ENCODE measurements at places on chromosomes 16 and 17.
A peak's percentile ranks its signal among the peaks of the same experiment; 100 is the strongest.

DNA sequence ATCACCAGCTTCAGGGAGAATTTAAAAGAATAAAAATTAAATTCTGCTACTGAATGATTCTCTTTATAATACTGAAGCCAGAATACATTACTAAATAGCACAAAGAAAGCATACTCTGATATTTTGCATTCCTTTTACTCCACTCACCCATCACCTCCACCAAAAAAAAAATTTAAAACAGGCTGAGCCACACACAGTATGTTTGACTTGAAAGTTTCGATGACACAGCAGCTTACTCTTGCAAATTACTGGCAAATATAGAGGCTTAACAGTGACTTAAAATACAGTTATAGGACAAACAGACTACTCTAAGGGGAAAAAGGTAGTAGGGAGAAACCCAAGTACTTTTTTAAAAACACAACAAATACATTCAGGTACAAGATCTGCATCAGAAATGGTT, 39.2 kb downstream of the GPATCH8 start:
- DNase-seq: no peak

DNA sequence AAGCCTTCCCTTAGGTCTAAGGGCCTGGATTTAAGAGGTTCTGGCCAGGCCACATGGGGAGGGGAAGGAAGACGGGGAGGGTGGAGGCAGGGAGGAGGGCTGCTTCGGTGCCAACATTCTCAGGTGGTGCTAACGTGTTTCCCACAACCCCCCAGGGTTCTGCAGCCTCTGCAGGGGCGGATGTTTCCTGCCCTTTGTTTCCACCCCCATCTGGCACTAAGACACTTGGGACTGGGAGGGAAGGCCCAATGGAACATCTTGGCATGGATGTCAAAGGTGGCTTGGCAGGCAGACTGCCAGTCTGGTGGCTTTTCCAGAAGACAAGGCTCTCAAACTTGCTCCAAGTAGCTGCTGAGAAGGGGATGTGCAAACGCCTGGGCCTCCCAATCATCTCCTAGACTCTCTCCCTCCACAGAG, 12.7 kb downstream of the HIC1 start:
- no peak for DNase-seq

DNA sequence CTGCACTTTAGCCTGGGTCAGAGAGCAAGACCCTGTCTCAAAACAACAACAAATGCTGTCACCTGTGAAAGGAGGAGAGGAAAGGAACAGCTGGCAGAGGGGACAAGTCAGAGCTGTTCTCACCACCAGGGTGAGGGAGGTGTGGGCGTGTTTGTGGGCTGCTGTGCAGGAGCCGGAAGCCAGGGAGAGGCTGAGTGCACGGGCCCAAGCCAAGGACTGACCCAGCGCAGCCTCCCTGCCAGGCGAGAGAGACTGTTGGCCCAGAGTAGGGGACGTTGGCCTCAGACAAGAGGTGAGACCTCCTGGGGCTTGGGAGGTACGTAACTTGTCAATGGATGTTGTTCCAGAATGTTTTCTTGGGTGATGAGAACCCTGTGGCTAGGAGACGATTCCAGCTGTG, 10.7 kb downstream of the SPNS2 start:
- DNase-seq: no peak

- DNase-seq: no peak
These were observed 54.2 kb downstream of the C16orf78 start for GRCh38 chr16:49427771-49428170.

DNA sequence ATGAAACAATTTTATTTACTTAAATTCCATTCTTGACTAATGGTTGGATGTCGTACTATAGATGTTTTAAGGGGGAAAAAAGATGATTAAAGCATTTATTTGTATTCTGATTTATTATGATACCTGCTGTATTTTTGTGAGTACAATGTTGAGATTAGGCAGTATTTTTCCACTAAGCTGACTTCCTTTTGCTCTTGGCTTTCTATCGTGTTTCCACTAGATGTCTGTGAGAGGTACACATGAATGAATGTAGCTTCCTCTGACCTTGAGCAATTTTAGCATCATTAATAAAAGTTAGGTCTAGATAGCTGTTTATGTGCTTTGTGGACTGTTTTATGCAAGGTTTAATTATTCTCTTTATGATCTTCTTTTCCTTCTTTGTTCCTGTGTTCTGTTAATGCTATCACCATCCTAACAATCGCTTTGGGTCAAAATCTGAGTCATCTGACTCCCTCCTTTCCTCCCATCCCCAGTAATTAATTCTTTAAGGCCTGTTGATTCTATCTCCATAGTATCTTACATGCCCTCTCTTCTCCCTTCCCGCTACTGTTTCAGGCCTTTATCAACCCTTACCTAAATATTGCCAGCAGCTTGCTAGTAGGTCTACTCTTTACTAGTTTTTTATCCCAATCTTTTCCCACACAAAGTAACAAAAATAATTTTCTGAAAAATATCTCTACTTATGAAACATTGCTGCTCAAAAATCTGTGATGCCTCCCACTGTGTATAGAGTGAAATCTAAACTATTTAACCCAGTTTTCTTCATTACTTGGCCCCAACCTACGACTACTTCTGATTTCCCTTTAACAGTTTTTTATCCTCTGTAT, 76.0 kb downstream of the VMP1 start:
- peak; percentile 72 for DNase-seq

DNA sequence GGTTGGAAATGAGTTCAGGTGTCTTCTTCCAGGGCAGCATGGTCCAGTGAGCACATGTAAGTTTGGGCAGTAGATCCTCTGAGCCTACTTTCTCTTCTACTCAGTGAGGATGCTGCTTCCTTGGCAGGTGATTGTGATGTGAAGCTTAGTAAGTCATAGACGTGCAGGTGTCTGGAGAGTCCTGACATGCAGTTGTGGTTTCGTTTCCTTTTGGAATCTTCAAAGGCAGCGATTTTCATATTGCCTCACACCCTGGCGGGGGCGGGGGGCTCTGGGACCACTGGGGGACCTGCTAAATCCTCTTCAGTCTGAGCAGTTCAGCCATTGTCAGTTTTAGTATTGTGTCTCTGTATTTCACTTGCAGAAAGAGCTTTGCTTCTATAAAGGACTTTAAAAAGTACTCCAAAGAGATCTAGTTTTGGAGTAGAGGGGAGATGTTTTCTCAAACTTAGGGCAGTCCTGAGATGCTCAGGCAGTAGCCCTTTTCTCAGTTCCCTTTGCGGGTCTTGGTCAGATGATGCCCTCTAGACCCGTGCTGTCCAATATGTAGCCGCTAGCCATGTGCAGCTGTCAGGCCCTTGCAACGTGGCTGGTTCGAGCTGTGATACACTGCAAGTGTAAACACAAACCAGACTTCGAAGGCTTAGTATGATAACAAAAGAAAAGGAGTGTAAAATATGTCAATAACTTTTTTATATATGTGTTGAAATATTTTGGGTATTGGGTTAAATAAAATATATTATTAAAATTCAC, 4.0 kb upstream of the CDK5R1 start:
- DNase-seq: no peak

DNA sequence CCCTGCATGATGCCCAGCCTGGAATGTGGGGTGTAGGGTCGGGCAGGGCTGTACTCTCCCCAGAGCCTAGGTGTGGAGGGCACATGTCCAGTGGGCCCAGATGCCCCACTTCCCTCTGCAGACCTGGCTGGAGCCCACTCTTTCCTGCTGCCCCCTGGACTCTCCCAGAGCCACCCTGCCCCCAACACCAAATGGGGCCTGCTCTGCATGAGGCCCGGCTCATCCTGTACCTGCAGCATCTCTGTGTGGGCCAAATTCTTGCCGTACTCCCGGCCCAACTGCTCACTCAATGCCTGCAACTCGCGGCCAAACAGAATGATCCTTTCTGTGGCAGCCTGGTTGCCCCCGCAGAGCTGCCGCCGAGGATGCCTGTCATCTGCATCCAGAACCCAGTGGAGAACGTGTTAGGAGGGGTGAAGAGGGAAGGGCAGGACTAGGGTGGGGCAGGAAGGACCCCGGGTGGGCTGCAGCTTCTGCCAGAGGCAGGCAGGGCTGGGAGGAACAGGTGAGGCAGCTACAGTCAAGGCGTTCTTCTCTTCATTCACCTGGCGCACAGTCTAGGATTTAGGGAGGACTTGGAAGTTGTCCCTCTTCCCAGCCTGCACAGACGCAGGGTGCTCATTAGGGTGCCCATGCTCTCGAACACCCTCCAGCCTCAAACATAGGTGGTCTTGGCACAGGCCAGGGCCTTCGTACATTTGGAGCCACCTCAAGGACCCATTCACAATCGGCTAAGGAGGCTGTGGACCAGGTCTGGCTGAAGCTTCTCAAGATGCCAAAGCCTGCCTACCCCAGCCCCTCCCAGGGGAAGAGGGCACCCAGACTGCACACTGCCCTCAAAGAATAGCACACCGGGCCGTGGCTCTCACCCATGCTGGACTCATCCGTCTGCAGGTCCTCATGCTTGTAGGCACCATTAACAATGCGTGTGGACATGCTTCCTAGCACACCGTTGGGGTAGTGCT, 8.7 kb upstream of the GFOD2 start:
- DNase-seq: no peak

DNA sequence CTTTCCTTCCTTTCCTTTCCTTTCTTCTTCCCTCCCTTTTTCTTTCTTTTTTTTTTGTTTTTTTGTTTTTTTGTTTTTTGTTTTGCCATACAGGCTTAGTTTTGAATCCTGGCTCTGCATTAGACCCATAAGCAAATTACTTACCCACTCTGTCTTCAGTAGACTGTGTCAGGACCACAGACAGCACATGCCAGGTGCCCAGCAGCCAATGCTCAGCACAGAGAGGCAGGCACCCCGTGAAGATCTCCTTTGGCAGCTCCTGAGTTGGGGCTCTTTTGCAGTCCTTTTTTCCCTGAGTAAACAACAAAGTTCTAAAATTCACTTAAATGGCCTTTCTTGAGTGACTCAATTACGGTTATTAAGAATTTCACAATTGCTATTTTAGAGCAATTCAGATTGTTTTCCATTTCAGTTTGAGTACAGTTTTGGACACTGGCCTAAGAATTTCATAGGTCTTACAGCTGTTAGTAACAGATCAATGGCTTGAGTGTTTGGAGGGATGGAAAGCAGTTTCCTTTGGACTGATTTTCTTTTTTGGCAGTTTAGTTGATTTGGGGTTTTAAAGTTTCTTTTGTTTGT, 26.2 kb upstream of the SLC5A11 start:
- DNase-seq: no peak

GRCh38 chr17:80852476-80853015, 139.1 kb upstream of the CHMP6 start:
- no peak for DNase-seq

Data from CD4-positive, alpha-beta T cell treated with Interleukin-4 for 4 hours (primary cell).